Testis (tissue), 5 donors: ENCODE measurements at places on chromosomes 16 and 17.

DNA sequence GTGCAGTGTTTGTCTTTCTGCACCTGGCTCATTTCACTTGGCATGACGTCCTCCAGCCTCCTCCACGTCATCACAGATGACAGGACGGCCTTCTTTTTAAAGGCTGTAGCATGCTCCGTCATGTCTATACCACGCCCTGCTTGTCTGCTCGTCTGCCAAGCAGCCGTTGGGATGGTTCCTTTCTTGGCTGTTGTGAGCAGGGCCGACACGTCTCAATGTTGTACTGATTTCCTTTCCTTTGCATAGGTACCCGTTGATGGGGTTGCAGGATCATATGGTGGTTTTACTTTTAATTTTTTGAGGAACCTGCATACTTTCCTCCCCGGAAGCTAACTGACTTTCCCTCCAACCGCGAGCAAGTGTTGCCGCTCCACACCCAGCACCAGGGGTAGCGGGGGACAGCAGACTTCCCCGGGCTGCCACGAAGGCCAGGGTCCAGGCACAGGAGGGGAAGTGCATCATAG is 212.2 kb upstream of the ZNF469 start:
- no peak for DNase-seq

DNA sequence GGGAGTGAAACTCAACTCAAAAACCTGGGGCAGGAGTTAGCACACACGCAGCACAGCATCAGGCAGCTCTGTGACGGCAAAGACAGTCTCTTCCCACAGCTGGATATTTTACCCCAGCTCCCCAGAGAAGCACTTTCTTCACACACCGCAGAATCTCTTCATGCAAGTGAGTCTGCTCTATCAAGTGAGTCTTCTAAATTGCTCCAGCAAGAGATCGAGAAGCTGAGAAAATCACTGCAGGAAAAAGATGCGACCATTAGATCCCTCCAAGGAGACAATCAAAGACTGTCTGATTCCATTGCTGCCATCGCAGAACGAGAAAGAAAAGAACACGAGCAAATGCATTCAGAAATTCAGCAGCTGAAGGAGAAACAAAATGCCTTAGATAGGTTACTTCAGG is 16.9 kb upstream of the LCMT1 start:
- DNase-seq: no peak

DNA sequence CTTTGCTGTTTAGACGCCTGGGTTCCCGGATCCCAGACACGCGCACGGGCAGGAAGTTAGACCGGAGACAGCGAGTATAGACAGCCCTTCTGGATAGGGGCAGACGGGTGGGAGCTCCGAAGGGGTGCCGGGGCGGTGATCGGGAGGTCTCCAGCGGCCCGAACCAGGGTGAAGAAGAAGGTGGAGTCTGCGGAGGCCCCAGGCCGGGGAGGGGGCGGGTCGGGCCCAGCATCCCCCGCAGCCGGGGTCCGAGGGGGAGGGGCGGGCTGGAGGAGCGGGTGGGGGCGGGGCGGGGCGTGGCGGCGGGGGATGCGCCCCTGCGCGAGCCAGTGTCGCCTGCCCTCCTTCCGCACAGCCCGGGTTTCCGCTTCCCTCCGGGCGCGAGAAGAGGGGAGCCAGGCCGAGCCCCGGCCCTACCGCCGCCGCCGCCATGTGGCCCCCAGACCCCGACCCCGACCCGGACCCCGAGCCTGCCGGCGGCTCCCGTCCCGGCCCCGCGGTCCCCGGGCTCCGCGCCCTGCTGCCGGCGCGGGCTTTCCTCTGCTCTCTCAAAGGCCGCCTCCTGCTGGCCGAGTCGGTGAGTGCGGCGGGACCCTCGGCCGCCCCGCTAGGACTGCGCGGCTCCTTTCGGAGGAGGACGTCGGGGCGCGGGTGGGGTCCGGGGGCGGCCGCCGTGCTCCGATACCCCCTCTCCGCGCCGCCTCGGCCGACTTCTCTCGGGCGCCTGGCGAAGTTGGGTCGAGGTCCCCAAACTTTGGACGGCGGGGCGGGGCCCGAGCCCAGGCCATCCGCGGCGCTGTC is at the start of gene CMTM3:
TSS of gene CMTM3 (plus strand) at position 329 of the 801 bp plus-strand sequence. CDS start at position 431, 102 bp downstream.
- DNase-seq: peak; percentile 65

DNA sequence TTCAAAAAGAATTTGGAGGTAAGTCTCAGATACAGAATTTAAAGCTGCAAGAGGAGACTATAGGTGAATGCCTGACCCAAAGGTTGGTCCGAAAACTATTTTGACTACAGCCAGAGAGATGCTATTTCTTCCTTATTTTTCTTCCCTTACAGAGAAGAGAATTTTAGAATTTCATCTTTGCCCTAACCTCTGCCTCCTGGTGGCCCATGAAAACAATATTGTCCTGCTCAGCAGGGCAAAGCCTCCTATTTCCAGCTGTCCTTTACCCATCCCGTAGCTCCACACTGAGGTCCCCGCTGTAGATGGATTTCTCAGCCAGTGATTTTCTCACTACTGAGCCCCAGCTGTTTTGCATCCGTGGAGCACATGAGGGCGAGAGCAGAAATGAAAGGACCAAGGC is 24.6 kb downstream of the HOXB1 start:
- no peak for DNase-seq

DNA sequence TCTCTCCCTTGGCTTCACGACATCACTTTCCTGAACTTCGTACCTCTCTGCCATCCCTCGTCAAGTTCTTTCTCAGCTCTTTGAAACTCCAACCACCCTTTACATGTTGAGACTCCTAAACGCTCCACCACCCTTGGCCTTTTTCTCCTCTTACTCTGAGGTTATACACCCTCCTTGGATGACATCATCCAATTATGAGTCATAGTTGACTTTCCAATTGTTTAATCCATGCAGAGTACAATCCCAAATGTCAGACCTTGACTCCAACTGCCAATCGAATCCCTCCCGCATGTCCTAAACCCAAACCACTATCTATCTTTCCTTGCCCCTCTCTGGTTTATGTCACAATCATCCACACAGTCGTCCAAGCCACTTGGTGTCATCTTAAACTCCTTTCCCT is 18.4 kb upstream of the C16orf82 start:
- no peak for DNase-seq

DNA sequence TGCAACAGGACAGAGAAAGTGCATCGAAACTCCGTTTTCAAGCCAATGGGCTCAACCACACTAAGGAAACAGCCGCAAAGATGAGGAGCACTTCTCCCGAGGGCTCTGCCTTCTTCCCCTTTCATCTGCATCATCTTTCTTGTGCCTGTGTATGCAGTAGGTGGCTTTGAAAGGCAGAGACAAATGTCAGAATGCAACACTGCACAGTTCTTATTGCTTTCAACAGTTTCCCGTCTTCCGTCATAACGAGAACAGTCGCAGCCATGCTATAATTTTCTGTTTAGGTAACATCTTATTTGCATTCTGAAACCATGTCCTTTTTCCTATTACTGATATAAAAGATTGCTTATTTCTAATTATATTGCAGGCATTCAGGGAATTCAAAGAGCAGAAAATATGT is 205.2 kb downstream of the SLC39A11 start:
- no peak for DNase-seq

DNA sequence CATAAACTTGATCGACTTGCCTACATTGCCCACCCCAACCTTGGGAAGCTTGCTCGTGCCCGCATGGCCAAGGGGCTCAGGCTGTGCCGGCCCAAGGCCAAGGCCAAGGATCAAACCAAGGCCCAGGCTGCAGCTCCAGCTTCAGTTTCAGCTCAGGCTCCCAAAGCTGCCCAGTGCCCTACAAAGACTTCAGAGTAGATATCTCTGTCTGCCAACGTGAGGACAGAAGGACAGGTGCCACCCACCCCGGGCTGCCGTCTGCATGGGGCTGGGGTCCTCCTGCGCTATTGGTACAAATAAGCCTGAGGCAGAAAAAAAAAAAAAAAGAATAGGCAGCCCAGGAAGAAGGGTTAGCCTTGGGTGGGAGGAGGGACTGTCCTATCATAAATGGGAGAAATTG is 37.1 kb downstream of the DNAH2 start:
- DNase-seq: no peak

DNA sequence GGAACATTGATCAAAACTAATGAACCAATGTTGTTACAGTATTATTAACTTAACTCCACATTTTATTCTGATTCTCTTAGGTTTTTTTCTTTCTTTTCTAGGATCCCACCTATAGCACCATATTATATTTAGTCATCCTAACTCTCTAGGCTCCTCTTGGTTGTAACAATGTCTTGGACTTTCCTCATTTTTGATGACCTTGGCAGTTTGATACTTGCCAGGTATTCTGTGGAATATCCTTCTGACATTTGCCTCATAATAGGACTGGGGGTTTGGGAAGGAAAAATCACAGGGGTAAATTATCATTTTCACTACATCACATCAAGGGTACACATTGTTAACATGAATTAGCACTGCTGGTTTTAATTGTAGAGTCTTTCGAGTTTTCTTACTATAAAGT is 851.6 kb upstream of the SOX9 start:
- DNase-seq: no peak

GRCh38 chr17:60388742-60389141 is 3.2 kb downstream of the USP32 start:
- no peak for DNase-seq

DNA sequence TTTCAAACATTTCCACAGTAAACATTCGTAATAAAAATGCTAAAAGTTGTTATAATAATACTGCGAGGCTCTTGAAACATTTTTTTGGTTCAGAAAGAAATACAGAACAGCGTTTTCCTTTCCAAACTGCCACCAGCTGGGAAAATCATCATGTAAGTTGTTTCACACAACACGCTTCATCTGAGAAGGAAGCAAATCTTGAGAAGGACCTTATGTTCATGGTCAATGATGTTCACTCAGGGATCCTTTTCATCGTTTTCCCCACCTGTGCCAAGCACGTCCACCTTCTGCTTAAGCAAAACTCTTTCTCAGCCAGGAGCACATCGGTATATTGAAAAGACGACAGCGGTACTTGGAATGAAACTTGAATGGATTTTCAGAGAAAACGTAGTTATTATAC is 274.5 kb upstream of the ELAC2 start:
- DNase-seq: no peak
